ENCODE measurements at places on chromosomes 6 and 20.

DNA sequence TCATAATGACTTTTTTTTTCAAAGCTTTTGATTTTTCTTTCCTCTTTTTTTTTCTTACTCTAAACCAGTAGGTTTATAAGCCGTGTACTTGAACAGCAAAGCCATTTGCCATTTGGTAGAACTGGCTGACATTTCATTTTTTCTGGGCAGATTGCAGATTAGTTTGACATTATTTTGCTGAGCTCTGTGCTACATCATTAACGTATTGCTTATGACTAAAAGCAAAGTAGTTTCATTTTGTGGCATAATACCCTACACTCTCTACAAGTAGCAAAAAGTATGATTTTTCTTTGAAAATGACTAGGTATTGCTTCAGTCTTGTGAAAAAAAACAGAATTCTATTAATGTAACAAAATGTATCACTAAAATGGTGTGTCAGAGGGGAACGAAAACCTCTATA, 141.3 kb downstream of the GRIK2 start:
- no peak for DNase-seq
- no peak overlapping the region for H3K4me3 ChIP-seq
- no peaks in the 10 kb centered on the region for H3K4me1 ChIP-seq
- H3K27ac ChIP-seq, result no peak overlapping the region
- H3K36me3 ChIP-seq, result peaks cover 2% of the 10 kb centered on the region
- no peaks in the 10 kb centered on the region for H3K27me3 ChIP-seq

GRCh38 chr6:10396785-10397184, 18.1 kb downstream of the TFAP2A start:
- no peak overlapping the region for H3K27ac ChIP-seq
- no peak for DNase-seq
- H3K4me1 ChIP-seq, result no peaks in the 10 kb centered on the region
- no peak overlapping the region for H3K4me3 ChIP-seq

DNA sequence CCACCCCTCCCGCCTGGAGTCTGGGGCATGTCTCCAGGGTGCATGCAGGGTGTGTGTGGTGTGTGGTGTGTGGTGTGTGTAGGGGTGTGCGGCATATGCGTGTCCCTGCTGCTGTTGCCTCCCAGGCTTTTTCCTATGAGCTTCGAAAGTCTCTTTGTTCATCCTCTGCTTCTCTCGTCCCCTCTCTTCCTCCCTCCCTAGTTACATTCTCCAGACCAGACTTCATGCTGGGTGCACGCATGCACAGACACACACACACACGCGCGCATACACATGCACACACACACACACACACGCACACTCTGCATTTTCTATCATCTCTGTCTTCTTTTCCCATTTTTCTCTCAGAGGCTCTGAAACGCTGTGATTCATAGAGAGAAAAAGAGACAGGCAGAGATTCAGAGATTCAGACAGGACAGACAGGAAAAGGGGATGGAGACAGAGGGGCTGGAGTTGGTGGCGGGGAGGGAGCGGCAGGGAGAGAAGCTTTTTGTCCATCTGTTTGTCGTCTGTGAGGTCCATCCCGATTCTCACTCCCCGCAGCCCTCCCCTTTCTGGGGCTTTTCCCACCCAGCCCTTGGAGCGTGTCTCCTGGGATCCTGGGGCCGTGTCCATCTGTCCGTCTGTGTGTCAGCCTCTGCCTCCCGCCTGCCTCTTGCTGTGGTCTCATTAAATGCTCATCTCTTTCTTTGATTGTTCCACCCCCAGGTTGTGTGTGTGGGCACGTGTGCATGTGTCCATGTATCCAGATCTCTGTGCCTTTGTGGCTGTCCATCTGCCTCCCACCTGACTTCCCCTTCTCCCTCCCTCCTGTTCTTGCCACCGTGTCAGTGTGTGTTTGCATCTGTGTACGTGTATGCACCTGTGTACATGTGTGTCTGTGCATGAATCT, 62.6 kb downstream of the SRC start:
- H3K27me3 ChIP-seq, result peaks cover 63% of the 10 kb centered on the region
- H3K4me1 ChIP-seq, result peaks cover 14% of the 10 kb centered on the region
- H3K36me3 ChIP-seq, result no peaks in the 10 kb centered on the region

- H3K36me3 ChIP-seq, result no peaks in the 10 kb centered on the region
- peaks cover 4% of the 10 kb centered on the region for H3K4me1 ChIP-seq
- H3K27ac ChIP-seq, result no peak overlapping the region
Measured at GRCh38 chr6:150617062-150617461, 17.4 kb downstream of the PLEKHG1 start.

- H3K4me1 ChIP-seq, result no peaks in the 10 kb centered on the region
- no peak overlapping the region for H3K4me3 ChIP-seq
- no peak overlapping the region for H3K27ac ChIP-seq
- peaks cover 20% of the 10 kb centered on the region for H3K27me3 ChIP-seq
- H3K36me3 ChIP-seq, result no peaks in the 10 kb centered on the region
Measured at GRCh38 chr20:20780127-20780824, 67.8 kb upstream of the RALGAPA2 start.

GRCh38 chr6:69795469-69796072, 1.2 kb downstream of the LMBRD1 start:
- H3K36me3 ChIP-seq, result peaks cover 14% of the 10 kb centered on the region
- no peaks in the 10 kb centered on the region for H3K27me3 ChIP-seq
- peak overlapping the region; percentile 97 for H3K4me3 ChIP-seq
- H3K27ac ChIP-seq, result peak overlapping the region; percentile 99
- H3K4me1 ChIP-seq, result peaks cover 33% of the 10 kb centered on the region
- no peak for DNase-seq

DNA sequence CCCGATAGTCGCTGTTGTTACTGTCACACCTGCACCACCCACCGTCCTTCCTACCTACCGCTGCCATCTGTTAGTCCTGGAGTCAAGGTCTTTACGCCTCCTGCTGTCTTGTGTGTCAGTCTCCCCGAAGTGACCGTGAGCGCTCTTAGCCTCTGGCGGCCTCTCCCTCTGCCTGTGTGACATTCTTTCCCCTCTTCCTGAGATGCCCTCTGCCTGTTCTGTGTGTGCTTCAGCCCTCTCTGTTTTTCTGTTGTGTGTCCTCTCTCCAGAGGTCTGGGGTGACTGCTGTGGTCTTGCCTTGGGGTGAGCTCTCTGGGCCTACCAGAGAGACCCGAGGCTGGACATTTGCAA, 54.9 kb downstream of the TCP11 start:
- H3K36me3 ChIP-seq, result peaks cover 27% of the 10 kb centered on the region
- no peaks in the 10 kb centered on the region for H3K27me3 ChIP-seq
- H3K4me1 ChIP-seq, result no peaks in the 10 kb centered on the region
- no peak overlapping the region for H3K27ac ChIP-seq

- peak; percentile 19 for DNase-seq
- H3K27ac ChIP-seq, result no peak overlapping the region
- H3K4me1 ChIP-seq, result peaks cover 10% of the 10 kb centered on the region
- H3K4me3 ChIP-seq, result peak overlapping the region; percentile 29
- peaks cover 18% of the 10 kb centered on the region for H3K36me3 ChIP-seq
Measured at GRCh38 chr6:132768051-132768517, 10.4 kb upstream of the VNN2 start.

GRCh38 chr6:31037682-31038081, 27.4 kb downstream of the MUC22 start:
- H3K36me3 ChIP-seq, result no peaks in the 10 kb centered on the region
- no peak overlapping the region for H3K27ac ChIP-seq
- no peak for DNase-seq
- H3K4me3 ChIP-seq, result no peak overlapping the region
- H3K4me1 ChIP-seq, result peaks cover under 1% of the 10 kb centered on the region

DNA sequence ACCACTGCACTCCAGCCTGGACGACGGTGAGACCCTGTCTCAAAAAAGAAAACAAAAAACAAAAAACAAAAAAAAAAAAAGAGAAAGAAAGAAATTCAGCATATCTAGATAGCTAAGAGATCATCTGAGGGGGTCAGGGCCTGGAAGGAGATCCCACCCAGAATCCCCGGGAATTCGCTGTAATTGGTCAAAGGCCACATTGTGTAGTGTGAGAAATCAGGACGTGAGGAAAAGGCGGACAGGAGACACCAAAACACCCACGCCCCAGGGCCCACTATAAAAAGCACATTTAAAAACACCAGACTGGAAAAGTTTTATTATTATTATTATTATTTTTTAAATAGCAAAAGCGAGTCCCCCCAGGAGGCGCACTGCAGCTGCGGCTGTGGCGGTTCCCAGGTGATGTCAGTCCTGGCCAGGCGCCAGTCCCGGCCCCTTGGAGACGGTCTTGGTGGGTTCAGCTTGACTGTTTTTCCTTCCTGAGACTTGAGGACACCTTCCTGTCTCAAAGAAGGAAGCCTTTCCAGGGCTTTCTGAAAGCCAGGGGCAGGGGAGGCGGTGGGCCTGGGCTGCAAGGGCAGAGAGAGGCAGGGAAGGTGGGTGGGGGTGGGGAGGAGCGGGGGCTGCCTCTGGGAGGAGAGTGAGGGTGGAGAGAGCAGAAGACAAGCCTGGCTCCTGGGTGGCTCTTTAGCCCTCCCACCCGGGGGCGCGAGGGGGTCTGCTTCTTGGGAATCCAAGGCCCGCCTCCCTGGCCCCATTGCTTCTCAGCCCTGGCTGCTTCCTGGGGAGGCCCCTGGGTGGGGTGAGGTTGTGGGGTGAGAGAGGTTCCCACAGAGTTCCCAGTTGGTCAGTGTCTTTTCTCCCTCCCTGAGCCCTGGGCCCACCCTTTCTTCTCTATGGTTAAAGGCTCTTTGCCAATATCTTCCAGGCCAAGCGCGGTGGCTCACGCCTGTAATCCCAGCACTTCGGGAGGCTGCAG, 14.5 kb downstream of the TCF15 start:
- no peak overlapping the region for H3K27ac ChIP-seq
- H3K27me3 ChIP-seq, result peaks cover 19% of the 10 kb centered on the region
- H3K4me1 ChIP-seq, result no peaks in the 10 kb centered on the region
- no peak for DNase-seq
- H3K36me3 ChIP-seq, result no peaks in the 10 kb centered on the region

DNA sequence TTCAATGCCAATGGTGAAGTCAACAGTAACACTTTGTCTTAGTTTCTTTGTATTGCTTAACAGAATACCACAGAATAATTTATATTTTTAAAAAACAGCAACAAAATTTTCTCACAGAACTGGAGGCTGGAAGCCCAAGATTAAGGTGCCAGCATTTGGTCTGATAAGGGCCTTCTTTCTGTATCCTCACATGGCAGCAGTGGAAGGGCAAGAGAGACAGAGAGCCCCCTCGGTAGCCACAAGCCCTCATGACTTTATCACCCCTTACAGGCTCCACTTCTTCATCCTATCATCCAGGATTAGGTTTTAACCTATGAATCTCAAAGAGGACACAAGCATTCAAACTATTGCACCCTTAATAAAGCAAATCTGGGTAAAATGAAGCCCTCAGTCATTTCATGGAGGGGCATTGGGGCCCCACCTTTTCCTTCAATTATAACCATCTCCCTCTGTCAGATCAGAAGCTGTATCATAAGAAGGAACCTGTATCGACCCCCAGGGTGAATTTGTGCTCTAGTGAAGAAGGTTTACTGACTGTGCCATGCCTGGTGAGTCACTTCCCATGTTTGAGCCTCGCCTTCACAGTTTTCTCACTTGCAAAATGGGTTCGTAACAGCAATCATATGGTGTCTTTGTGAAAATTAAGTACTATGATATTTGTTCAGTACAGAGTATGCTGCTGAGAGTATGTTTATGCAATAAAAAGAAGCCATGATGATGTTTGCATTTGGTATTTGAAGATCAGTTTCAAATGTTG, 178.2 kb downstream of the LRFN2 start:
- H3K36me3 ChIP-seq, result no peaks in the 10 kb centered on the region
- H3K27ac ChIP-seq, result peak overlapping the region; percentile 77
- peaks cover 11% of the 10 kb centered on the region for H3K27me3 ChIP-seq
- H3K4me1 ChIP-seq, result peaks cover 36% of the 10 kb centered on the region
- H3K4me3 ChIP-seq, result no peak overlapping the region
- DNase-seq, result peak; percentile 14

GRCh38 chr6:14671261-14671681, 553.7 kb downstream of the CD83 start:
- no peaks in the 10 kb centered on the region for H3K4me1 ChIP-seq
- DNase-seq, result no peak
- H3K36me3 ChIP-seq, result no peaks in the 10 kb centered on the region

DNA sequence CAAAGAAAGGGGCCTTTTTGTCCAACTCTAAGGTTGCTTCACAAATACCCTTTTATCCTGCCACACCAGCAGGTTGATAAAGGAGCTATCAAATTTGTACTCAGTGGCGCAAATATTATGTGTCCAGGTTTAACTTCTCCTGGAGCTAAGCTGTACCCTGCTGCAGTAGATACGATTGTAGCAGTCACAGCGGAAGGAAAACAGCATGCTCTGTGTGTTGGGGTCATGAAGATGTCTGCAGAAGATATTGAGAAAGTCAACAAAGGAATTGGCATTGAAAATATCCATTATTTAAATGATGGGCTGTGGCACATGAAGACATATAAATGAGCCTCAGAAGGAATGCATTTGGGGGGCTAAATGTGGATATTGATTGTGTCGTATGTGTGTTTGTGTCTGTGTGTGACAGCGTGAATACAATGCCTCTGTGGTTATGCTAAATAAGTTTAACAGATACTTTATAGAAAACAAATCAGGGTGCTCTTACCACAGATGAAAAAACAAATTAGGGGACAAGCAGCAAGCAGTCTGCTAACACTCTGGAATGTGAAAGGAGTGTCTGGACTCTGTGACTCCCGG, 33.6 kb downstream of the HM13 start:
- peak overlapping the region; percentile 89 for H3K4me3 ChIP-seq
- no peak for DNase-seq
- H3K36me3 ChIP-seq, result peaks cover 58% of the 10 kb centered on the region
- no peaks in the 10 kb centered on the region for H3K27me3 ChIP-seq
